NCI-H1092 (cell line): ENCODE measurements at places on chromosomes 12 and 14.

GRCh38 chr12:62716866-62717525 is 218.0 kb downstream of the PPM1H start:
- no peak for DNase-seq

GRCh38 chr12:92502417-92503028 is 200.3 kb upstream of the PLEKHG7 start:
- DNase-seq, result no peak

DNA sequence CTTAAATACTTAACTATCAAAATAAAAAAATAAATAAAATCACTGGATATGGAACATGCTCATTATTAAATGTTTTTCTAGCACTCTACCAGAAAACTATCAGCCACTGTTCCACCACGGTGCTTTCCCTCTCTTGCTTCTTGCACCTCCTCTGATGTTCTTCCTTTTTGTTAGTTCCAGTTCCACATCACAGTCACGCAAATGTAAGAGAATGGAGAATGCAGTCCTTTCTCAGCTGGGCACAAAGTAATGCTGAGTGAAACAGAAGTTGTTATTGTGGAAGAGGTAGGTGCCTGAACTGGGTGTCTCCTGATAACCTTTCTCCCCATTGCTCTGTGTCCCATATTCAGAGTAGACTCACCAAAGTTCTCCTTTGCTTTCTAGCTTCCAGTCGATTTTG is 1116.9 kb upstream of the TMEM132C start:
- DNase-seq, result no peak

- DNase-seq, result no peak
Measured at GRCh38 chr14:62209287-62209899, 447.2 kb downstream of the SNAPC1 start.

DNA sequence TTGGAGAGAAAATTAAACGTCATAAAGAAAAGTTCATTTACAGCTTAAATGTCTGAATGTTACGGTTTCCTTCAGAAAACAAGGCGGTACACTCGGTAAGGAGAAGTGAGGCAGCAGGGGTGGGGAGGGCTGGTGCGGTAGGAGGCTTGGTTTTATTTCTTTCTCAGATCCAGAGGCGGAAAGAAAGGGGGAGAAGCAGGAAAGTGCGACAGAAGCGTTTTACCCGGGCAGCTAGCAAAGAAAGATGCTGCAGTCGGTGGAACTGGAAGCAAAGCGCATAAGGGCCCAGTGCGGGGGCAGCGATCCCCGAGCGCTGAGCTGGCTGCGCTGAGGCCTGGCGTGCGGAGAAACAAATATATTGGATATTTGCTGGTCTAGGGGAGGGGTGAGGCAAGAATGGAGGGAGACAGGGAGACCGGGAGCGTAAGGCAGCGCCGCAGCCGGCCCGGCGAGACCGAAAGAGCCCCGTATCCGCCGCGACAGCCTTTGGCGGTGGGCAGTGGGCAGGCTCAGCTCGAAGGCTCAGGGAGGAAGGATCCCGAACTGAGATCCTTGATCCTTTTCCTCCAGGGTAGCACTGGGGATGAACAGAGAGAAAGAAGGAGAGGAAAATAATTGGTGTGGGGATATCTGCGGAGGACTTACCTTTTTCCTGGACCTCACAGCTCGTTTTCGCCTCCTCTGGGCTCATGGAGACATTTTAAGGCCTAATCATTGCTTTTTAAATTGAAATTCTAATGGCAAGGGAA is 6.4 kb upstream of the HOXC11 start:
- DNase-seq, result no peak

DNA sequence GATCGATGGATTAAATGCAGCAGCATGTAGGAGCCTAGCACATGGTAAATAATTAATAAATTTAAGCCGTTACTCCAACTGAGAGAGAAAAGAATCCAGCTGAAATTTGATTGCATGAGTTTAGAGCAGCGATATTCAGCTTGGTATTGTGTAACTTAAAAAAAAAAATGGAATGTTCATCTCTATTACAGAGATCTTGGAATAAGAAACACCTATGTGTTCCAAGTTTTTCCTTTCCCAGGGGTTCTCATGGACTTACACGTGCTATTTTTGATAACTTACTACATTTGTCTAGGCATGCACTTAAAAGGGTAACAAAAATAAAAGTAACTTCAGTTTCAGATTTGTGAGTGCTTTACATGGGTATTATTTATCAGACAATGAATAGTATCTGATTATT is 122.8 kb downstream of the RASSF9 start:
- no peak for DNase-seq

GRCh38 chr14:56570295-56570694 is 9.3 kb upstream of the TMEM260 start:
- DNase-seq, result no peak

- no peak for DNase-seq
Measured at GRCh38 chr14:28300356-28300755, 466.2 kb upstream of the FOXG1 start.

DNA sequence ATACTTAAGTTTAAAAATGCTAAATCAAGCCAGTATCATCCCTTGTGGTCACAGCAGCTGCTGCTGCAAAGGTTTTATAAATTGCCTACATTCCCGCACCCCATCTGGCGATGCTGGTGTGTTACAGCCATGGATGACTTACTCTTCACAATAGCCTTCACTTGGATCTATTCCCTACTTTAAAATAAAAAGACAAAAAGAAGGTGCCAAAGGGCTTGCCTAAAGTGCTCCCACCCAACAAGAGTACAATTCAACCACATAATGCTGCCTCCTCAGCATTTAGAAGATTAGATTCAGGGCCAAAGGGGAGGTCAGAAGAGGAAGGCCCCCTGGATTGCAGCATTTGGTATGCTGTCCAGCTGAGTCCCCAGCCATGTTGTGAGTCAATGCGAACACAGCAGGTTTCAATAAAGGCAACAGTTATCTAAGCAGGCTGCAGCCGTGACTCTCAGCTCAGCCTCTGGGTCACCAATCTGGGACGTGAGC is 176.1 kb downstream of the DAD1 start:
- no peak for DNase-seq
